ENCODE measurements at places on chromosomes 2 and 18.

DNA sequence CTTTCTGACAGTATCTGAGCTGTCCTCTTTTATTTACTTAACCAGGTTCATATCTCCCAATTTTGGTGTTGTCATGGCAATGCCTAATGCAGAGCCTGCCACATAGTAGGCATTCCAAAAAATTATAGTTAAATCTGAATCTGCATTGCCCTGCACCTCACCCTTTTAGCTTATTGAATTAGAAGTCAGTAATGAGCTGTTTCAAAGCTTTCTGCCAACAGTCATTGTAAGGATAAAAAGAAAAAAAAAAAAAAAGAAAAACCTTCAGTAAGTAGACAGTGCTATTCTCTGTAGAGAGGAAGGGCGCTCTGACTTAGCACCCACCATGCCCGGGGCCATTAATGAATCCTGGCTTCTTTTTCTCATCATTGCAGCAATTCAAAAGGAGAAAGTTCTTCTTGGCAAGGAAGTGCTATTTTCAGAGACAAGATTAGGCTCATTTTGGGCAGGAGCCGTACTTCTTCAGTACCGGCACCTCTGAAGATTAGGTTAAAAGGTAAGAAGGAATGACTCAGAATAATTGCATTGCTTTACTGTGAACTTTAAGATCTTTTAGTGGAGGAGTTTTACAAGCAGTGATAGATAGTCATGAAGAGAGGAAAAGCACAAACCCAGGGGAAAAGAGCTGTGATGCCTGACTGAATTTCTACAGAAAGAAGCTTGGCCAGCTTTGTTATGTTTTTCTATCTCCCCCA lies 2041.2 kb upstream of the PIK3C3 start:
- no peak for DNase-seq

- DNase-seq = peak; percentile 55
Observed at GRCh38 chr2:229920011-229920641, 1.7 kb downstream of the TRIP12 start.

DNA sequence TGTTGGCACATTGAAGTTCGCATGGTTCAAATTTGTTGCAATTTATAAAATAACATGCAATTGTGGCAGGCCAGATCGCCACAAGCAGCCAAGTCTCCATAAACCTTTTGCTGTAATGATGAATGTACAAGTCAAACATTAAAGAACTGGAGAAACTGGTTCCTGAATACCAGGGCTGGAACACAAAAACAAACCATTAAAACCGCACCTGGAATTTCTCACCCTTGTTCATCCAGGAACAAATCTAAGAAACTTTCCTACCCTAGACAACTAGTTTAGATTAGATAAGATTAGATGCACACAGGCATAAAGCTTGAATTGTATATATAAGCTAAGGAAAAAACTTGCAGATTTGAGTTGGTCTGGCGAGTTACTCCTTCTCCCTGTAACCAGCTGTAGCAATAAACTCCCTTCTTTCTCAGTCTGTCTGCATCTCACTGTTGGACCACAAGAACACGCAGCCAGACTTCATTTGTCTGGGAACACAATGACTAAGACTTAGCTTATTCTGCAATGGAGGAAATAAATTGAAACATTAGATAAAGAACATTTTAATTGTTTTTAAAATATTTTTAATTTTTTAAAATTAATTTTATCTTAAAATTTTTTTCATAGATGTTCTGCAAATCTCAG lies 1835.5 kb upstream of the LRRTM1 start:
- DNase-seq = no peak

GRCh38 chr2:168397629-168398028 lies 58.4 kb upstream of the CERS6 start:
- DNase-seq = no peak

DNA sequence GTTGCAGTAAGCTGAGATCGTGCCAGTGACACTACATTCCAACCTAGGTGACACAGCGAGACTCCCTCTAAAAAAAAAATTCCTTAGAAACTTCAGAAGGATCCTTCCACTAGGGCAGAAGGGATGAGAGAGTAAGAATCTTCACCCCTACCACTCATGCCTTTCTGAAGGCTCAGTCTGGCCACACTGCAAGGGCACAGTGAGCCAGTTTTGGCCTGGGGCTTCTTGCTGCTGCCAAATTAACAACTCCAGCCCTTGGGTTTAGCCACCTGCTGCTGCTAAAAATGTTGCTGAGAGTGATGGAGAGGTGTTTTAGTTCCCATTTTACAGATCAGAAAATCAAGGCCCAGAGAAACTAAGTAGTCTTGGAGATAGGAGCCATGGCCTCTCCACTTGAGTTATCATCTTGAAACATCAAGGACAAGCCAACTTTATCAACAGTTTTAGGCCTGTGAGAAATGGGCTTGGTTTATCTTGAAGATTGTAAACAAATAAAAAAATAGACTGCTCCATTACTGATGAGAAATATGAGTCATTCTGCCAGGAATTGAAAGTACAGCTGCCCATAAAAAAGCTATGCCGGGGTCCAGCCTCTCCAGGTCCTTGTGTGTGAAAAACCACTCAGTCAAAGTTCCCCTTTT lies 31.9 kb upstream of the CASP8 start:
- DNase-seq = peak; percentile 45

GRCh38 chr2:12325806-12326205 lies 390.9 kb upstream of the TRIB2 start:
- no peak for DNase-seq

DNA sequence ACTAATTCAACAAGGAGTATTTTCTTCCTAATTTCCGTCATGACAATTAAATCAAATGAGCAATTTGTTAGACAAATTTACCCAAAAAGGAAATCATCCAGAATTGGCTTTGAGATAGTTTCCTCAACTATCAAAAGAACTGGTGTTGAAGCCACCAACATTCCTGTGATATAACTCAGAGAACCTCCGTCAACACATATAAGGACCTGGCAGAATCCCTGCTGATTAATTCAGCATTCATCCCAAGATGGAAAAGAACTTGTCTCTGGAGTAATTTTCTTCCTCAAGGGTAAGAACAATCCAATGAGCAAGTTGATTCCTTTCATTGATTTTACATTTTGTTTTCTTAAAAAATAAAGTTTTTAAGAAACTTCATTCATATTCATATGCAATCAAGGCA lies 62.0 kb downstream of the MBD2 start:
- DNase-seq = no peak

- no peak for DNase-seq
Observed at GRCh38 chr18:23627321-23627720, 35.4 kb downstream of the ANKRD29 start.

- DNase-seq = no peak
Observed at GRCh38 chr2:238966072-238966937, 118.4 kb downstream of the TWIST2 start.

GRCh38 chr2:25253153-25253626 lies 84.8 kb upstream of the POMC start:
- no peak for DNase-seq

- no peak for DNase-seq
Observed at GRCh38 chr2:69972822-69973221, 11.4 kb upstream of the ASPRV1 start.
